Activated CD4-positive, alpha-beta memory T cell treated with anti-CD3 and anti-CD28 coated beads for 36 hours (primary cell): ENCODE measurements at places on chromosomes 1 and 21. TPM values are rescaled to one million over a fixed set of nuclear protein-coding genes. Genes with fewer than 3 reads are reported as not detected.

- DNase-seq, result no peak
Measured at GRCh38 chr1:29325675-29326074, 89.4 kb downstream of the PTPRU start.

GRCh38 chr1:235057385-235058306 lies 71.0 kb downstream of the TOMM20 start:
- no peak for DNase-seq

DNA sequence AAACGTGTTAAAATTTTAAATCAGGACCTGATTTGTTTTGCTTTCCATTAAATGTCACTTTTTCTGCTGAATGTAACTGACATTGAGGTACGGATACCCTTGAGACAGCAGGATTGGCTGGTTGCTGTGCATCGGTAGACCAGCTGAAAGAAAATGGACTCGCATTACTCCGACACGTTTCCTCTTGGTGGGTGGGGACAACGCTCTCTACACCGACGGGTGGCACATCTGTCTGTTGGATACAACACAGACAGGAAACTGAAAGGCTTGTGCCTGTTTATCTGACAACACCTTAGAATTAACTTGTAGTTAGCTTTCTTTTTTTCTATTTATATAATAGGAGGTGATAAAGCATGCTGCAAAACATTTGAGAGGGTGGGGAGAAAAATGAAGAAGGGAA lies 19.4 kb downstream of the PRPF38A start:
- peak; percentile 81 for DNase-seq

GRCh38 chr1:218516526-218516925 lies 171.4 kb downstream of the TGFB2 start:
- no peak for DNase-seq

DNA sequence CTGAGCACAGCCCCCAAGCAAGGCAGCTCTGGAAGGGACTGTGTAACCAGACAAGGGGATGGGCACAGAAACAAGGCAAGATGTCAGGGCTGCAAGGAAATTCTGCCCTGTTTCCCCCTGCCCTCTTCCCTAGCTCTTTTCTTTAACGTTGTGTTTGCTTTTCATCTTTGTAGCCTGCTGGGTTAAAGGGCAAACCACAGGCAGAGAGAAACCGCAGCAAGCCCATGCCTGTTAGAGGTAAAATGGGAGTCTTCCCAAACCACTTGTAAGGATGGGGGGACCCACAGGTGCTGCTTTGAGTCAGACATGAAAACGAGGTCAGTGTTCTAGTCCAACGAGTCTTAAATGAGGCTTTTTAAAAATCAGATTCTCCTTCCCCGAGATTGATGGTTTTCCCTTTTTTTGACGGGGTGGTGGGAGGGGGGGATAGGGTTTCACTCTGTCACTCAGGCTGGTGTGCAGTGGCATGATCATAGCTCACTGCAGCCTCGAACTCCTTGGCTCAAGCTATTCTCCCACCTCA lies 13.3 kb downstream of the TGFBR3 start:
- peak; percentile 60 for DNase-seq

DNA sequence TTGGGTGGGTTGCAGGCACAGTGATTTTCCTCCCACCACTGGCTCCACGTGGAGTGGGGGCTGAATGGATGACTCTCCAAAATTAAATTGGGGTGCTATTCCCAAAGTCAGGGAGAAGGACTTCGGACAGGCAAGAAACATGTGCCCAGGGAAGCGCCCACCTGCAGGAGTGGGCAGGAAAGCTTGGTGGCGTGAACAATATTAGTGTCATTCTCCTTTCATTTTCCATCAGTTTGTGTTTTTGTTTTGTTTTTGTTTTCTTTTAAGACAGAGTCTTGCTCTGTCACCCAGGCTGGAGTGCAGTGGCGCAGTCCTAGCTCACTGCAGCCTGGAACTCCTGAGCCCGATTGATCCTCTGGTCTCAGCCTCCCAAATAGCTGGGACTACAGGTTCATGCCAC lies 30.1 kb downstream of the TOMM20 start:
- no peak for DNase-seq

DNA sequence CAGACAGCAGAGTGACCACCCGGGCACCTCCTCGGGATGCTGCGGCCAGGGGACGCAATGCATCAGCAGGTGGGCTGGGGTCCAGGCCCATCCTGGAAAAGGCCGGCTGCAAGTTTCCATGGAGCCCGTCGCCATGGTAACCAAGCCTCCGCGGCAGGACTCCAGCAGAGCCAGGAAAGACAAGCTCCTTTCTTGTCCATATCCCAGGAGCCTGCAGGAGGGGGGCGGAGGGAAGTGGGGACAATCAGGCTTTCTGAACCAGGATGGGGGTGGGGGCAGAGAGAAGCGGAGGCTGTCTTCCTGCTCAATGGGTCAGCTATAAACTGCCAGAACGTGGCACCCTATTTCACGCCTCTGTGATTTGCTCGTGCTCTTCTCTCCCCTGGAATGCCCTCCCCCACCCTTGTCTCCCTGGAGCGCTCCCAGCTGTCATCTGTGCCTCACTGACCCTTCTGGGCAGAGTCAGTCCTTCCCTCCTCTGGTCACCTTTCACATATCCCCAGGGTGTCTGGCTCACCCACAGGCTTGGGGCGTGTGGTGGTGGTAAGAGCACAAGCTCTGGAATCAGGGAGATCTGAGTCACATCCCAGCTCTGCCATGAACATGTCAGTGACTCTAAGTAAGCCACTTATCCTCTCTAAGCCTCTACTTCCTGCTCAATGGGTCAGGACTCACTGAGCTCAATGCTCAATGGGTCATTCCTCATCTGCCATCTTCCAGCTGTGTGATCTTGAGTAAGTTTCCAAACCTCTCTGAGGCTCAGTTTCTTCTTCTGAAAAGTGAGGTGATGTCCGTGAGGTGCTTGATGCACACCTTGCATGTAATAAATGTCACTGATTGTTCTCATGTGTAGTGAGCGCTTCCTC lies 58.9 kb upstream of the LAPTM5 start:
- no peak for DNase-seq

- no peak for DNase-seq
Measured at GRCh38 chr1:196002906-196003305, 605.3 kb downstream of the KCNT2 start.

GRCh38 chr1:37449936-37450335 lies 24.4 kb upstream of the ZC3H12A start:
- peak; percentile 58 for DNase-seq

- no peak for DNase-seq
Measured at GRCh38 chr1:116006486-116006964, 30.2 kb downstream of the SLC22A15 start.

- no peak for DNase-seq
Measured at GRCh38 chr1:33517596-33518250, 45.3 kb downstream of the ZSCAN20 start.

GRCh38 chr1:20470194-20470593 lies 15.8 kb downstream of the CAMK2N1 start:
- DNase-seq, result no peak

DNA sequence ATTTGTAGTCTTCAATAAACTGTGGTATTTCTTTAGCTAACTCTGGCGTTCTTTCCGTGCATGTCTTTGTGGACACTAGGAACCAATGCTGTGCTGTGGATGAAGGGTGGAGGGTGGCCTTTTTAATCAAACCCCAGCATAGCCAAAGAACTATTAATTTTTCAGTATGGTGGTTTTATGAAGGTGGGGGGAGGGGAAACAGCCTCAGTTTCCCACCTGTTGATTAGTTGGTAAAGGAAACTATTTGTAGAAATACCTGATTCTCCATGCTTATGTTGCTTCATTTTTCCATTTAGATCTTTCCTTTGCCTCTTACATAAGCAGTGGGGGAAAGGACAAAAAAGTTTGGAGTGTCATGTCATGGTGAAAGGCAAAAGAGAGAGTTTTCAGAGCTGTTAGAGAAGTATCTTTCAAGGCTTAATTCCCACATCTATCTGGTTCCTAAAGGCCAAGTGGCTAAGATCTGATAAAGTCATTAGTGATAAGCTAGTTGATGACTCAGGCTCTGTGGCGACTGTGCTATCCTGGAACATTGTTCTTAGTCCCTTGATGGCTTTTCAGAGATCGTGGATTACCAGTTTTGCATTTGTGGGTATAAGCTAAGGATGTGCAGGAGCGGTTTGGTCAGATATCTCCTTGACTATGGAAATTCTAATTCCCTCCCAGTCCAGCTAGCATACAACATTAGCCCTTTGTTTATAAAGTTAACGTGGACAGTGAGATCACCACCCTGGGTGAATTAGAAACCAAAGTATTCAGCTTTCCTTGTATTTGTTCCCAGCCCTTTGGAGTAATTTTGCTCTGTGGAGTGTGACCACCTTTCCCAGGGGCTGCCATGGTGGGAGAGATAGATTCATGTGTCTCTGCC lies 8.7 kb upstream of the HAX1 start:
- no peak for DNase-seq

- DNase-seq, result no peak
Measured at GRCh38 chr1:14937288-14937949, 216.1 kb upstream of the TMEM51 start.

GRCh38 chr21:28644762-28645161 lies 347.9 kb downstream of the LTN1 start:
- no peak for DNase-seq

GRCh38 chr1:207181847-207182246 lies 77.8 kb downstream of the C4BPA start:
- DNase-seq, result no peak

- peak; percentile 38 for DNase-seq
Measured at GRCh38 chr1:18256282-18257235, 149.0 kb downstream of the IGSF21 start.

DNA sequence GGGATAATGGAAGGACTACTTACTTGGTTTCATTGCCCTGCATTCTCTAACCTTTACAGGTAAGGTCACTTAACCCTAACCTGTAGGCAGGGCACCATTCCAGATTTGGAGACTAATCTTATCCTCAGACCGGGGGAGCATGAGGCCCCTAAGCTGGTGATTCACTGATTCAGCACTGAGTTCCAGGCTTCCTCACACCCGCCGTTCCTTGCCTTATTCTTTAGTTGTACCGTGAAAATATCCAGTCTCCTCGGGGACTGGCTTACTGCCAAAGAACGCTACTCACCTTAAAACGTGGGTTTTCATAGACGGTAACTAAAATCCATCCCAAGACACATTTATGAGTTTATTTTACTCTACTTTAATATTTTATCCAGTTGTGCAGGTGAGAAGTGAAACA lies 44.3 kb upstream of the COL24A1 start:
- no peak for DNase-seq

DNA sequence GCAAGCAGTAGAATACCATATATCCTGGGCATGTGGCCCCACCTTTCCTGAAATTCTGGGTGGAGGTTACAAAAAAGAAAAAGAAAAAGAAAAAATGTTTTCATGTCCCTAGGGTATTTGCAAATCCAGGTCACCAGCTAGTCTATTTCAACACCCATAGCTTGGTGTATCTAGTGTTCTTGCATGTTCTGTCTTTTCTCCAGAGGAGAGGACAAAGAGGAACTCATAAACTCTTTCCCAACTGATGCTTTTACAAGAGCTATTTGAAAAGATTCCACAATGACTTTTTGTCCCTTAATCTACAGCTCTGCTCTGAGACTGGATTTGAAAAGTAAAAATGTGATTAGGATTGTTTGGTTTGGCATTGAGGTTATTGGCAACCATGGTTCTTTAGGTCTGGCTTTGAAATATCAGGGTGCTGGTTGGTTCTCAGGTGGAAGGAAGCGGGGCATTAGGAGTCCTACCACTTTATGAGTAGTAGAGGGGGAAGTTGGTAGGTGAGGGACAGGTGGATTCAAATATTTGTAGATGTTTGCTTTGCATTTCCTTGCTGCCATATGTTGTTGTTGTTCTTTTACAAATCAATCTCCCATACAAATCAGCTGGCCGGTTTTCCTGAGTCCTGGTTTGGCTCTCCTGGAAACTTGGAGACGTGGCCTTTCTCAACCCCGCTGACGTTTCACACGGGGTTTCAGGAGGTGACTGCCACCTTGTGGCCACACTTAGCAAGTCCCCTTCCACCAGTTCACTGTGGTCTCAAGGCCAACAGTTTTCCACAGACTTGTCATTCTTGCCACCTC lies 126.7 kb upstream of the KIAA0040 start:
- DNase-seq, result peak; percentile 76

DNA sequence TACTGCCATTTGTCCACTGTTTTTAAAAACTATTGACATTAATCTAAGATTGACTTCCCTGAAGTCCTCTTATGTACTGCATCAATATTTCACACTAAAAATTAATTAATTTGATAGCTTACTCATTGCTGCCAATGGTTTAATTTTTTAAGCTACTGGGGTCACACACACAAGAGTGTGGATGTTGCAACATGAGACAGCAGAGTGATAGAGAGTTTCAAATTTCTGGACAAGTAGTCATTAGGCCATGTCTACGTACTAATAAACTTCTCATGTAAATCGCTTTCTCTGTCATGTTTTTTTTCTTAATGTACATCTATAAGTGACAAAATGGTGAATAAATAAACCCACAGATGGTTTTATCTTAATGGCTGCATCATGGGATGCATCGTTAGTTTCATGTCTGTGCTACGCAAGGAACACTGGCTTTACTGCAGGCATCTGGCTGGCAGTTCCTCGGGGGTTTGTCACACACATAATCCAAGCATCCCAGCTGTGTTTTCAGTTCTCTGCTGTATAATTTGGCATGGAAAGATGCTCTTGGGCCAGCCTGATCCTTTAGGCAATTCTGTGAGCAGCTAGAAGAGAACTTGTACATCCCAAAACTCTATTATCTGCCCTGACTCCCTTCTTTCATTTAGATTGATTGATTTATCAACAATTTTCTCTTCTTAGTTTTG lies 16.4 kb upstream of the CHODL start:
- no peak for DNase-seq

DNA sequence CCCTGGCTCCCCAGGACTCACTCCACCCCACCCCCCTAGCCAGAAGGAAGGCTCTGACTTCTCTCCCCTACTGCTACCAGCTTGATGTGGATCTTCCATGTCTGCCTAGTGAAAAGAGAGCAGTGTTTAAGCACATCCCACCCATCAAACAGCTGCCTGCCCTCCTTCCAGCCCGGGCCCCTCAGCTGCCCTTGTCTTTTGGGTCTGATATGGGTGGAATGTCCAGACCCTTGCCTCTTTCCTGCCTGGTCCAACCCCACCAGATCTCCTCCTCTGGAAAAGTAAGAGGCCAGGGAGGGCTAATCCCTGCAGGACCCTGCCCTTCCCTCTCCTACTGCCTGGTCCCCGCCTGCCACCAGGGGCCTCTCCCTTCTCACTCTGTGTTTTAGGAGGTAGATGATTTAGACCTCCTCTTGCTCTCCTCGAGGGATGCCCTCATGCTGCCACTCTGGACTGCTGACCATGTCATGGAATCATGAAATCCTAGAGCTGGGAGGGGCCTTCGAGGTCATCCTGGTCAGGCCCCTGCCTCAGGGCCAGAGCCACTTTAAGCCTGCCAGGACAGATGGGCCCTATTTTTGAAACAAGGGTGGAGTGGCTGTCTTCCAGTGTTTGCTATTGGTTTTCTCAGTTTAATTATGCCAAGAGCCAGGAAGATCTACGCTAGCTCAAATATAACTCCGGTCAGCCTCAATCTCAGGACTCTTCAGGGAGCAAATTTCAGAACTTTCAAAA lies 15.8 kb upstream of the HSPG2 start:
- DNase-seq, result no peak

The LAMC1 gene
- total RNA-seq, result 0.22 TPM

The MYCL gene
- 0.07 TPM for total RNA-seq

The WLS gene
- total RNA-seq, result not detected

The AHCTF1 gene
- 40.3 TPM for total RNA-seq

The KCNK2 gene
- not detected for total RNA-seq

The OXCT2 gene
- total RNA-seq, result 1.9 TPM

The MATN1 gene
- not detected for total RNA-seq

The GJB4 gene
- total RNA-seq, result not detected

The F3 gene
- 0.33 TPM for total RNA-seq

The PARS2 gene
- total RNA-seq, result 5.6 TPM

The TRIM67 gene
- total RNA-seq, result not detected

The NPL gene
- 3.8 TPM for total RNA-seq

The RXRG gene
- 0.19 TPM for total RNA-seq

The GCSAML gene
- not detected for total RNA-seq

The WNT3A gene
- not detected for total RNA-seq

The TCHH gene
- not detected for total RNA-seq

The GIPC2 gene
- not detected for total RNA-seq

The TDRKH gene
- total RNA-seq, result 30.6 TPM
